ENCODE measurements at places on chromosomes 11 and 22. TPM values are rescaled to one million over a fixed set of nuclear protein-coding genes. Genes with fewer than 3 reads are reported as not detected.

- no peak for DNase-seq
Measured at GRCh38 chr11:813456-814096, 3.8 kb downstream of the RPLP2 start.

DNA sequence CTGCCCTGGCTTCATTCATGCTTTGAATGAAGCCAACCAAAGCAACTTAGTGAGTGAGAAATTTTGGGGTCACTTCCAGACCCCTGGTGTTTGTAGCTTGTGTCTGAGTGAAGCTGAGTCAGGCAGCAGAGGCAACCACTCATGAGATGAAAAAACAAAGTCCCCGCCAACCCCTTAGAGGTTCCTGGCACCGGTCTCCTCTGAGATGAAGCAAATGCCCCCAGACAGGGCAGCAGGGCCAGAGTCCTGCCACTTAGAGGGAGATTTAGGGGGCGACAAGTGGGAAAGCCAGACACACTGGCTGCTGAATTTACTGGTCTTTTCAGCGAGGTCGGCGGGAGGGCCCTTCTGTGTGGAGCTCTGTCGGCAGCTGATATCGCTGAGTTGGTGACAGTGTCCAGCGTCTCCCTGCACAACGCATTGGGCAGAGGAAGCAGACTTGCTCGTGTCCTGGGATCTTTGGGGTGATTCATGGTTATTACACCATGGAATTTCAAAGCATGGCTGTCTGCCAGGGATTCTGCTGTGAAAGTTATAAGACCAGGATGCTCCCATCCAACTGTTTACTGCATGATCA lies 482.6 kb downstream of the MIAT start:
- no peak for DNase-seq

The ANGPTL5 gene
- polyA plus RNA-seq: not detected

The OR52E8 gene
- not detected for polyA plus RNA-seq

Data from stomach (tissue), 19 donors.